Stimulated activated CD4-positive, alpha-beta T cell treated with anti-CD3 and anti-CD28 coated beads, Interleukin-15, amount 100 ng/mL, for 48 hours (primary cell): ENCODE measurements at places on chromosomes 4 and X.

DNA sequence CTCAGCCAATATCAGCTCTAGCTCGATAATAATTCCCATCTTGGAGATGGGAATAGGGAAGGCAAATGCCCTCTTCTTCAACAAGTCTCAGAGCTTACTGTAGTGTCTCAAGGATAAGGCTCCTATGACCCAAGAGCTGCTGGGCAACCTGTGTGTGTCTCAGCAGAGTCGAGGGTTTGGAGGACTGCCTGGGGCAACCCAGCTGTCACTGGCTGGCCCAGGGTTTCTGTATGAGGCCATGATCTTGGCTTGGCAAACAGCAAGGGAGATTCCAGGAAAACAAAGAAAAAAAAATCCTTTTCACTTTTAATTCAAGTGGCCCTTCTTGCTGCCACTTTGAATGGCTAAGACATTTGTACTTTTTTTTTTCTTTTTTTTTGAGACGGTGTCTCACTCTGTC, 34.4 kb downstream of the TMSB4X start:
- no peak for DNase-seq

- no peak for DNase-seq
Measured at GRCh38 chr4:10750714-10751113, 66.1 kb upstream of the CLNK start.

- DNase-seq = no peak
Measured at GRCh38 chr4:168908093-168908492, 102.0 kb downstream of the CBR4 start.

- DNase-seq = no peak
Measured at GRCh38 chr4:683982-684622, 4.8 kb downstream of the SLC49A3 start.

DNA sequence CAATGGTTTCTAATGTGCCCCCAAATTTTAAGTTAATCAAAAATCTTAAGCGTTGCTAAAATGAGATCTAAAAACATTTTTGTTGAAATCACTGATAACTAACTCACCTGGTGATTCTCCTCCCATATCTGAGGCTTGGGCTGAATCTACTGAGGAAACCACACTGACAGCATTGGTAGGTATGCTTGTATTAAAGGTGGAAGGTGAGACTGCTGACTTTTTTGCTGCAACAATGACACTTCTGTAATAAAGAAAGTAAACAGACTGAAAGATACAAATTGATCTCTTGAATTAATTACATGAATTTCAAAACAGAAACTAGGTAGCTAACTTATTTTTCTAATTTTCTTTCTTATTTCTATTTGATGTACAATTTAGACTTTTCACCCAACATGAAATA, 198.1 kb downstream of the LRBA start:
- no peak for DNase-seq

DNA sequence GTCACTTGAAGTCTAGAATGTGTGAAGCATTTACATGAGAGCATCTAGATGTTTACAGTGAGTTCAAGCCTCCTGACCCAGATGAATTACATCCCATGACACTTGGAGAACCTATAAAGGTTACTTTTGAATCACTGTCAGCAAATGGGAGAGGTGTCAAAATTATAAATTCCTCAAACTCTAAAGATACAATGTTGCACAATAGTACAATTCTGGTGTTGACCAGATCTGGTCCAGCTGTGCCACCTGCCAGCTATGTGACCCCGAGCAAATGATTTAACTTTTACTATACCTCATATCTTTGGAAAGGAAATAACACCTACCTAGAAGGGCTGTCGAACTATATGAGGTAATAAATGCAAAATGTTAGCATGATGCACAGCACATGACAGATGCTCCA, 69.8 kb downstream of the JADE1 start:
- DNase-seq = no peak
